ENCODE measurements at places on chromosomes 2 and 18.

GRCh38 chr2:904246-905024, 46.2 kb upstream of the SNTG2 start:
- no peak for DNase-seq

- no peak for DNase-seq
Measured at GRCh38 chr18:374721-375168, 106.9 kb upstream of the THOC1 start.

DNA sequence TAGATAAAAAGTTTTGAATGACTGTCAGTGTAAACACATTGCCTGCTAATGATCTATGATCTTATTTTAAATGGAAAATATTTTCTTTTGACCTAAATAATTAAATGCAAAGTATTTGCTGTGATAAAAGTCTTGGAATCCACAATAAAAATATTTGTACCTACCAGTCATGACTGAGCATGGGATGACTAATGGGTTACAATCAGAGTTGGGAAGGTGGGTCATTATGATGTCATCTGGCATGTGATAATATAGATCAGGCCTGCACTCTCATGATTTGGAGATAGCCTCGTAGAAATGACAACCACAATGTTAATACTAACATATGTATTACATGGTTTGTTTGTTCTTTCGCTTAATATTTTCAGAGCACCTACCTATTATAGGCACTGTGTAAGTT, 848.8 kb upstream of the KLHL29 start:
- DNase-seq = no peak

DNA sequence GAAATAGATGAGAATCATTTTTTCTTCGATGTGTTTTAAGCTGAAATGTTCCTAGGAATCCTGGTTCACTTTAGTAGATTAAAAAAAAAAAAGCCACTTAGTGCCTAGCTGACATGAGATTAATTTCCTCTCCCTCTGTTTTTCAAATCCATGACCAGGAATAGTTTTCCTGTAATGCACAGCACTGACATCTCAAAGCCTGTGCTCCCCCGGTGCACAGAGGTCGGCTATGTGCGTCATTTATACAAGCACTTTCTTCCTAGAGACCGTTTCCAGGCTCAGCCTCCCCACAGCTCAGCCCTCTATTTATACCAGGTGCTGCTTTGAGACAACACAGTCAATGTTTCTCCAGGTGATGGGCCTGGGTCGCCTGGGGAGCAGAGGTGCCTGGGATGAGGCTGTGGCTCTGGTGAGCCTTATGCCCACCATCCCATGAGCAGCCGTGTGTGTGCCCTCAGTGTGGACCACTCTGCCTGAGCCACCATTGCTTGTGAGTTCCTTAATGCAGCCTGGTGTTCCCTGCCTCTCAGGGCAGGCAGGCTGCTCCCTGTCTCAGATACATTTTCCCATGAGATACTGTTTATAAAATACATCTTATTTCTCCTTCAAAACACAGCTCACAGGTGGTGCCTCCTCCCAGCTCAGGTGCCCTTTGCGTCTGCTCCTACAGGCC, 515.7 kb upstream of the HS6ST1 start:
- no peak for DNase-seq

- DNase-seq = peak; percentile 24
Measured at GRCh38 chr2:127859712-127860085, 1.7 kb upstream of the POLR2D start.

GRCh38 chr18:44579028-44579702, 101.5 kb upstream of the SETBP1 start:
- DNase-seq = no peak

GRCh38 chr2:37847792-37848191, 77.3 kb upstream of the RMDN2 start:
- DNase-seq = no peak

- no peak for DNase-seq
Measured at GRCh38 chr2:73006969-73007710, 64.4 kb downstream of the SFXN5 start.

GRCh38 chr2:38073211-38074057, 2.5 kb downstream of the CYP1B1 start:
- no peak for DNase-seq

DNA sequence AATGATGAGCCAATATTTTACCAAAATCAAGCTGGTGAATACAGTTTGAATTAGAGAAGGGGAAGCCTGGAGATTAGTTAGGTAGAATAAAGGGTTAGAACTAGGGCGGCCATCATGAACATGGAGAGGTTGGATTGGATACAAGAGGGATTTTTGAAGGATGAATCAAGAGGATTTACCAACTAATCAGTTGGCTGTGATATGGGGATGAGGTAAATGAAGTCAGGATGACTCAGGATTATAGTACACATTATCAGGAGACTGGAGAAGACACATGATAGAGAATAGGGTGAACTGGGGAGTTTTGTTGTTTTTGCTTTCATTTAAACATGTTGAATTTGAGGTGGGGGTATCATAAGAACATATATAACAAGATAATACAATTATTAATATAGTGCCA, 73.8 kb upstream of the PROKR1 start:
- no peak for DNase-seq

- DNase-seq = no peak
Measured at GRCh38 chr2:118841450-118841827, 6.0 kb downstream of the EN1 start.

DNA sequence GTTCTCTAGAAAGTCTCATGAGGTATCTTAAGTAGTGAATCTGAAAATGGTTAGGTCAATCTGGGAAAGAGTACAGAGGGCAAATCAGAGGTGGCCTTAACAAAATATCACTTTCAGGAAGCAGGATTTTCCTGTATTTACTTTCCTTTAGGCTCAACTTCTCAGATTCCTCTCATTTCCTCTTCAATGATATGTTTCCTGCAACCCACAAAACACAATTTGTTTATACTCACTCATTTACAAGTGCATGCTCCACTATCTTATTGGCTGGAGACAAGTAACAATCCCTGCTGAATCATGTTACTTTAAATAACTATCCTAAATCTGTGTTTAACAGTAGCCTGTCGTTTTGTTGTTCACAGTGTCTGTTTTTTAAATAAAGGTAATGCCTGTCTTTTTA, 228.1 kb downstream of the DSC3 start:
- DNase-seq = no peak

DNA sequence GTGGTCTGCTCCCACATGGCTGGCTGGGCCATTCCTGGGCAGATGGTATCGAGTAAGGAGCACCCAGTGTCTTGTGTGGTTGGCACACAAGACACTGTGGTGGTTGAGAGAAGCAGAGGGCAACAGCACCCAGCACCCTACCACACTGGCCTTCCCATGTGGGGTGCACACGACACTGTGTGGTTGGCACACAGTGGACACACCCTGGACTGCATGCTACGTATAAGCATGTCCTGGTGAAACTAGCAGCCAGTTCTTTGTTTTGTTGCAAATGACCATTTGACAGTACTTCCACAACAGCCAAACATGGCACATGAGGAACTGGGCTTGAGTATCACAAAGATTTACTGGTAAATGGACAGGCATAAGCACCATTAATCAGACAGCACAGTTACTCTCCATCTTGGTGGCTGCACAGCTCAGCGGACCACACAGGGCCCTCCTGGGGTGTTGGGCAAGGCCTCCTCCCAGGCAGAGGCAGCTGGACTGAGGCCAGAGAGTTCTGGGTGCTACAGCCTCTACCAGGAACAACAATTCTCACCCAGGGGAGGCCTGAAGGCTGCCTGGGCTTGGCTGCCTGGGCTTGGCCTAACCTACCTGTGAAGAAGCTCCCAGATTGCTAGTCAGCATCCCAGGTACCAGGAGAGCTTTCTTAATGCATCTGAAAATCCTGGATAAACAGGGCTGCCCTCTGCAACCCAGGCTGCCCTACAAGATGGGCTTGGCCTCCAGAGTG, 59.3 kb upstream of the ALPP start:
- no peak for DNase-seq

DNA sequence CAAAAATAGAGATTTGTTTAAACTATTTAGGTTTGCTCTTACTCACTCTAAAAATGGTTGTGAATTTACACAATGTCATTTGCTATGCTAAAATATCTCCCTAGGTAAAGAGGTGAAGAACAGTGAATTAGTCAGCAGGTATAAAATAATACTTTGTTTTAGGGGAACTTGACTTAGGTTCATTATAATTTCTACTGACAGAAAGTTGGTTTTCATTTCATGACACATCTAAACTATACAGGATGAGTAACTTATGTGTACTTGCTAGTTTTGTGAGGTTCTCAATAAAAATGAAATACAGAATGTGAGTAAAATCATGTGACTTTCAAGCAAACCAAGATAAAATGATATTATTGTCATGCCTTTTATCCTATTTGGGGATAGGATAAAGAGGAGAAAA, 66.0 kb downstream of the DIS3L2 start:
- DNase-seq = no peak

DNA sequence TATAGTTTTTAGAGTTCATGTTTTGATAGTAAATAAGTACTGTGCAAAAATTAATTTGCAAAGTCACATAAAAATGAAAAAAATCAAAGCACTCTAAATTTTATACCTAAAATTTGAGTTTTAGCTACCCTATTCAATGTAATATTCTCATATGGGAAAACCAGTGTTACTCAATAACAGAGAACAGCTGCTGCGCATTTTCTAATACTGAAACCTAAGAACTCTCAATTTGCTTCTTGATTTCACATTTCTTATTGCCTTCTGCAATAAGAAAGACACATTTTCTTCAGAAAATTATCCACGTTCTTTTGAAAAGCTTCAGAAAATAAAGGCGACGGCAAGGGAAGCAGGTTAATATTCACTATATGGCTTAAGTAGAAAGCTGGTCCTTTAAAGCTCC, 199.1 kb upstream of the CCDC150 start:
- DNase-seq = no peak

DNA sequence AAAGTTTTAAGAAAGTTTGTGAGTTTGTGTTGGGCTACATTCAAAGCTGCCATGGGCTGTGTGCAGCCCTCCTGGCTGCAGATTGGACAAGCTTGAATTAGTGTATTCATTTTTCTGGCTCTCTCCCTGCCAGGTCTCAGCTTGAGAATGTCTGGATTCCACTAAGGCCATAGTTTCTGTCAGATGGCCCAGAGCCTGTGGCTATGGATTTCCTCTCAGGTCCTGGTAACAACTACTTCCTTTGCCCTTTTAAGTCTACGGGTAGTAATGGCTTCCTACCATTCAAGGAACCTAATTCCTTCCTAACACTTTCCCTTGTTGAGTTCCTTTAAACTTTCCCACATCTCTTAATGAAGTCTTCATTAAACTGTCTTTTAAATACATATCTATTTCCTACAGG, 24.3 kb upstream of the PSMD14 start:
- DNase-seq = no peak

GRCh38 chr2:233862261-233862768, 5.9 kb downstream of the MSL3B start:
- DNase-seq = no peak

DNA sequence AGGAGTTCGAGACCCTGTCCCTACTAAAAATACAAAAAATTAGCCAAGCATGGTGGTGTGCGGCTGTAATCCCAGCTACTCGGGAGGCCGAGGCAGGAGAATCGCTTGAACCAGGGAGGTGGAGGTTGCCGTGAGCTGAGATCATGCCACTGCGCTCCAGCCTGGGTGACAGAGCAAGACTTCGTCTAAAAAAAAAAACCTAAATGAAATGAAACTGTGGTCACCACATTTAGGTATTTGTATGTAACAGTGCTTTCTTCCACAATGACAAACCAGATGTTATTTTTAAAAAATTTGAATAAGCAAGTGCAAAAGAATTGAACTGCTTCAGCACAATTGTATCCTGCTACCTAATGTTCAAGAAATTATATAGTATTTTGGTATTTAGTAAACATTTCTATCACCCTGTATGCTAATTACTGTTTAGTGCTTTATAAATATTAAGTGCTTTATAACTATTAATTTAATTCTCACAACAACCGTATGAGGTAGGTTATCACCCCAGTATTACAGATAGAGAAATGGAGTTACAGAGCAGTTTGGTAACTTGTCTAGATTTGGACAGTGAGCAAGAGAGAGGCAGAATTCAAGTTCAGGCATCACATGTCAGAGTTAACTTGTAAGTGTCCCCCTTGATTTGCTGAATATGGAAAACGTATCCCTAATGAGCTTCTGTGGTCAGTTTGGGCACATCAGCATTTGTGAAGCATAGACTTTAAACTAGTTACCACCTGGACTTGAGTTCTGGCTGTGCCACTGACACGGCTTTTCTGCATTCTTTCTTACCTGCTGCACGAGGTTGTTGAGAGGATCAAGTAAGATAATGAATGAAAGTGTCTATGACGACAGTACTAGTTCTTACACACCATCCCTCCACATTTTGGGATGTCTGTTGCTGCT, 14.4 kb downstream of the PHLPP1 start:
- DNase-seq = no peak

- no peak for DNase-seq
Measured at GRCh38 chr2:7510353-7510752, 593.1 kb downstream of the RNF144A start.

DNA sequence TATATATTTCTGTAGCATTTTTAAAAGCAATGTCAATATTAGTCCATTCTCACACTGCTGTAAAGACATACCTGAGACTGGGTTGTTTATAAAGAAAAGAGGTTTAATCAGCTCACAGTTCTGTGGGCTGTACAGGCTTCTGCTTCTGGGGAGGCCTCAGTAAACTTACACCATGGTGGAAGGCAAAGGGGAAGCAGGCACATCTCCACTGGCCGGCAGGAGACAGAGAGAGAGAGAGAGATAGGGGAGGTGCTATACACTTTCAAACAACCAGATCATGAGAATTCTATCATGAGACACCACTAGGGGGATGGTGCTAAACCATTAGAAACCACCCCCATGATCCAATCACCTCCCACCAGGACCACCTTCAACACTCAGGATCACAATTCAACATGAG, 43.1 kb downstream of the CHMP3 start:
- DNase-seq = no peak

DNA sequence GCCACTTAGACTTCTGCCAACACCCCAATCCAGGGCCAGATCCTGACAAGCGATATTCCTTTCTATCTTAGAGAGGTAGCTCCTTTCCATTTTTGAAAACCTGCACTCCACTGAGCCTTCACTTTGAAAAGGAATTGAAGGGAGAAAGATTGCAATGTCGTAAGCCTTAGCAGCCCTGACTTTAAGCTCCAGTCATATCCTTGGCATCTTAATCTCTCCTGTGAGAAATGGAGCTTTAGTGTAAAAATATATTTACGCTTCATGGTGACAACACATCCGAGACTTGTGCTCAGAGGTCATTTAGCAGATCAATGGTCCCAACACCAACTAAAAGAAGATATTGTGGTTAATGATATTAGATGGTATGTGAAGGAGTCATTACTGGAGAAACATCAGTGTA, 235.8 kb upstream of the MEX3C start:
- no peak for DNase-seq

- DNase-seq = no peak
Measured at GRCh38 chr18:45341454-45341853, 273.8 kb upstream of the SLC14A2 start.
